ENCODE measurements at places on chromosomes 12 and 14.
A peak's percentile ranks its signal among the peaks of the same experiment; 100 is the strongest.

DNA sequence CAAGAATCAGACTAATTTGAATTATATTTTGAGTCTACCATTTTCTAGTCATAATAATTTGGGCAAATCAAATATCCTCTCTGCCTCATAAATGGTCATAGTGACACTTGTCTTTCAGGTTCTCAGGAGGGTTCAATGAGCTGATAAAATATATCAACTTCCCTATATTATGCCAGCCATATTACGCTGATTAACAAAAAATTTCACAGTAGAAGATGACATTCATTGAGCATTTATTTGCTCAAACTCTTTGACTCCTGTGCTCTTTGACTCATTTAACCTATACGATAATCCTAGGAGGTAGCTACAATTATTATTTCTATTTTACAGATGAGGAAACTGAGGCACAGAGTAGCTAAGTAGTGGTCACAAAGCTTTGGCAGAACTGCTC is 60.0 kb upstream of the CCDC91 start:
- no peak for DNase-seq

DNA sequence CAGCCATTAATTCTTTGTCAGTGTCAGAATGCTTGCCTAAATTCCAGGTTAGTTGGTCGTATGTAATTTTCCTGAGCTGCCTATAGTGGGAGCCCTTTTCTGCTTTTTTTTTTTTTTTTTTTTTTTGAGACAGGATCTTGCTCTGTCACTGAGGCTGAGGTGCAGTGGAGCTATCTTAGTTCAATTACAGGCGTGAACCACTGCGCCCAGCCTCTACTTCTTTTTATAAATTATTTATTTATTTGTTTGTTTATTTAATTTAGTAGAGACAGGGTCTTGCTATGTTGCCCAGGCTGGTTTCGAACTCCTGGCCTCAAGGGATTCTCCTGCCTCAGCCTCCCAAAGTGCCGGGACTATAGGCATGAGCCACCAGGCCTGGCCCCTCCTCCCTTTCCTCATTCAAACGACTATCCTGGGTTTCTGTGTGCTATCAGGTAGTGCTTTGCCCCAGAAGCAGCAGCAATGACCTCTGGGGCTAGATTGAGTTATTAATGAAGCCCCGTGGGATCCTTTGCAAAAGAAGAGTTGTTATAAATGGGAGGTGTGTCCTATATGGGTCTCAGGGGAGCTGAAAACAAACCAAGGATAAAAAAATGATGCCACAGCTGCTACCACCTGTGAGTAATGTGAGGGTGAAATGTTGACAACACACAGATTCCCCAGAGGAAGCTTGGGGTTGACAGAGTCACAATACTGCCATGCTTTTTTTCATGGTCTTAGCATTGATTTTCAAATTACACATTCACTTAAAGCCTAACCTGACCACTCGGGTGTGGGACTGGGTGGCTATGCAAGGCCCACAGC is 34.6 kb upstream of the NFKBIA start:
- DNase-seq, result peak; percentile 7

DNA sequence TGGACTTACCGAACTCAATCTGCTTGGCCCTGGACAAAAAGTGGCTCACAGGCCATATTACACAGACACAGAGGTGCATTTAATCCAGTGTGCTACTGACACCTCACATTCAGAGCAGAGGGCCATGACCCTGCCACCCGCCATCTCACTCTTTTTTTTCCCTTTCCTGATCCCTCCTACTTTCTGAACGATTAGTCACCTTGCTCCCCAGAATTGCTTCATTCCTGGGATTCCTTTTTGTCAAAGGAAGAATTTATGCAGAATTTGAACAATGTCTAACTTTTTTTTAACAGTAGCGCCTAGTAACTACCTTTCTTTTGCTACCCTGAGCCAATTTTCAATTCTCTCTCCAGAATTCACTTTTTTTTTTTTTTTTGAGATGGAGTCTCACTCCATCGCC is 4.6 kb downstream of the PKP2 start:
- no peak for DNase-seq

DNA sequence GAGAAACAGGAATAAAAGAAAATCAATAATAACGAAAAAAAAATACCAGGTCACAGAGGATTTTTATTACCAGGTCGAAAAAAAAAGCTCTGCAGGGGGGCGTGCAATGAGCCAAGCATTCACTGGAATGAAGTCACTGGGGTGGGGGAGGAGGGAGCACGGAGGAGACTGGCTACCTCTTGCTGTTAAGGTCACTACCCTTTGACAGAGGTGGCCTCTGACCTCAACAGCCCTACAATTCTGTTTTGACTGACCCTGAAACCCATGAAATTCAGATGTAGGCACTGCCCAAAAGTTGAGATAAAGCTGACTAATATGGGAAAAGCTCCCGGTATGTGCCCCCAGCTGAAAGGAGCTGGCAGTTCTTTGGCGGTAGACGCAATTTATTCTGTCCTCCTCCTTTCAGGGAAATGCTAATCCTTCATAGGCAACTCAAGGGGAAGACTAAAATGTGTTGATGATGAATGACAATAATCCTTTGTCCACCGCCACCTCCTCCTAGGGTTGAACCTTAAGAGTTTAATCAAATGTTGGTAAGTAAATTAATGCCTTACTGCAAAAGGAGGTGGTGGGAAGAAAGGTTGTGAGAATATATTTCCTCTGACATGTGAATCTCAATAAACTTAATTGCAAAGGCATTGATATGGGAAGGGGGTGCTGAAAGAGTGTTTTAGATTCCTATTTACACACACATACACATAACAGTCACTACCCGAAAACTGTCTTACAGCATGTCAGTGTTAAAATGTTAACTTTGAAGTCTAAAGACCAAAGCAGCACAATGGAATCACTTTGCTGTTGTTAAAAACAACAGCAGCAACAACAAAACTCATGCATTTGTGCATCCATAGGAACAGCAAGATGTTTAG is 6.3 kb upstream of the RIC8B start:
- DNase-seq, result no peak

DNA sequence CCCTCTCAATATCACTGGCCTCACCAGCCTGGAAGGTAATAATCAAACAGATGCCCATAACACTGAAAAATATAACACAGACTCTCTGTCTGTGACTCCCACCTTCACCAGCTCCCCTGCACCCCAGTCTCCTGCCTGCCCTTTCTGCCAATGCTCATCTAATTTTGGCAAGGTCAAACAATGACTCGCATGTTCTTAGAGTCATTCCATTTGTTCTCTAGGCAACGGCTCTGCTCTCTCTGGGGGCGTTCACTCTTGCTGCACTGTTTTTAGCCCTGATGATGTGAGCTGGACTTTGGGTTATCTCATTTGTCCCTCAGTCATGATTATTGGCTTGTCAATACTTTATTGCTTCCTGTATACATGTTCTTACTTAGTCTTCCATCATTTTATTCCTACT is 691.8 kb downstream of the FLRT2 start:
- no peak for DNase-seq

DNA sequence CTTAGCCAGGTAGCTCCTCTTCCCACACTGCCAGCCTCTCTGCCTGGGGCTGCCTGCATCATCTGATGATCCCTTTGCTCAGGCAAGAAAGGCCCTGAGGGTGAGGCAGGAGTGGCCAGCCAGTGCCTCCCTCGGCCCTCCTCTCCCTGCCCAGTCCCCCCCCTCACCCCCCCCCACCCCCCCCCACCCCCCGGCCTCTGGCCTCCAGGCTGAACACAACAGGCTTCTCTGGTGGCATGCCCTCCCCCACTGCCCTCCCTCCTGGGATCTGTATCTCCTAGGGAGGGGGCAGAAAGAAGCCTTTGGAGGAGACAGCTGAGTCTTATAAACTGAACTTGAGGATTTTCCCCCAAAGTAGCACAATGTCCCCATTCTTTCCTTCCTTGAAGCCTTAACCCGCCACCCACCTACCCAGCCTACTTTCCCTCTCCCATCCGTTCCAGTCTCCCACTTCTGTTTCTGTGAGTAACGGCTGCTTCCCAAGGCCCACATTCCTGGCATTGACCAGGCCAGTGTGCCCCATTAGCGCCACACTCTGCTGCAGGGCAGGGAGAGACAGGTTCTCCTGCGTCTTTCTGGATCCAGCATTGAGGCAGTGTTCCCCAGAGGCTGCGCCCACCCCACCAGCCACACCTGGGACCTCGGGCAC is 82.1 kb downstream of the B4GALNT3 start:
- no peak for DNase-seq

- peak; percentile 28 for DNase-seq
Observed at GRCh38 chr12:51590347-51591015, 552 bp upstream of the SCN8A start.

- DNase-seq, result peak; percentile 15
Observed at GRCh38 chr14:39988939-39989338, 556.7 kb upstream of the FBXO33 start.

DNA sequence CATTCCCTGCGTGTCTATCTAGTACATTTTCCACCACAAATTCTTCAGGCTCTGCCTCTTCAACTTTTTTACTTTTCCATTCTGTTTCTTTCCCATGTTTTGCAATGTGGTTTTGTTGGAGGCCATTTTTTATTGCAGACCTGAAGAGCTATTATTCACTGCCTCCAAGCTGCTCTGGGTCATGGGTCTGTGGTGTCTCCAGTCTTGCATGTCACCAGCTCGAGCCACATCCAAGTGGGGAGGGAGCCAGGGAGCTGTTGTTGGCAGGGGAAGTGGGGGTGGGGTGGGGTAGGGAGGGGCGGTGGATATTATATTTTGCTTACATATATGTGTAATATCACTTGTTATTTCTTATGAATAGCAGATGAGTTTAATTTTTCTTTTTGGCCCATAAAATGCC is 69.1 kb downstream of the VEZT start:
- no peak for DNase-seq

DNA sequence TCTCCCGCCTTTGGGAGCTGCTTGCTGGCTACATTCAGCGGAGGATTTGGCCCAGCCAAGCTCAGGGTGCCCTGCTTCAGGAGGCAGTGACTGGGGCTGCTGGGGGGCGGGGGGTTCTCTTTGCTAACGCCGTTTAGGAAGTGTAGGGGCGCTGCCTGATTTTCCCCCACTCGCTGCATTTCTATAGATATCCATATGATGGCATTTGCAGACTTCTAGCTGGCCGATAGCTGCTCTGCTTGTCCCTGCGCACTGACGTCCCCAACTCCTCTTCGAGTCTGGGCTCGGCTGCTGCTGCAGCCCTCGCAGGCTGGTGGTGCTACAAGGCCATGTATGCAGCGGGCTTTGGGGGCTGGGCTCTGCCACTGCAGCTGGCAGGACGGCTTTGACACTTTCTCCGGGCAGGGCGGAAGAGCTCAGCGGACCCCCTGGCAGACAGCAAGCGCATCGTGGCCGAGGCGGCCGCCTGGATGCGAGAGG is 3.1 kb downstream of the LRFN5 start:
- DNase-seq, result peak; percentile 62

- DNase-seq, result no peak
Observed at GRCh38 chr12:130744274-130744673, 28.2 kb upstream of the RIMBP2 start.

GRCh38 chr14:70595443-70596185 is 4.8 kb downstream of the MED6 start:
- DNase-seq, result no peak

GRCh38 chr12:65640489-65640901 is 183.8 kb upstream of the HMGA2 start:
- no peak for DNase-seq

GRCh38 chr12:128025589-128026245 is 241.3 kb upstream of the TMEM132C start:
- DNase-seq, result no peak

GRCh38 chr12:78338054-78338785 is 507.5 kb downstream of the NAV3 start:
- DNase-seq, result peak; percentile 41

GRCh38 chr14:23539248-23540140 is 12.1 kb downstream of the ZFHX2 start:
- no peak for DNase-seq

GRCh38 chr12:50720085-50720484 is 43.8 kb upstream of the ATF1 start:
- no peak for DNase-seq

- DNase-seq, result no peak
Observed at GRCh38 chr12:71949646-71950045, 11.0 kb downstream of the TPH2 start.

DNA sequence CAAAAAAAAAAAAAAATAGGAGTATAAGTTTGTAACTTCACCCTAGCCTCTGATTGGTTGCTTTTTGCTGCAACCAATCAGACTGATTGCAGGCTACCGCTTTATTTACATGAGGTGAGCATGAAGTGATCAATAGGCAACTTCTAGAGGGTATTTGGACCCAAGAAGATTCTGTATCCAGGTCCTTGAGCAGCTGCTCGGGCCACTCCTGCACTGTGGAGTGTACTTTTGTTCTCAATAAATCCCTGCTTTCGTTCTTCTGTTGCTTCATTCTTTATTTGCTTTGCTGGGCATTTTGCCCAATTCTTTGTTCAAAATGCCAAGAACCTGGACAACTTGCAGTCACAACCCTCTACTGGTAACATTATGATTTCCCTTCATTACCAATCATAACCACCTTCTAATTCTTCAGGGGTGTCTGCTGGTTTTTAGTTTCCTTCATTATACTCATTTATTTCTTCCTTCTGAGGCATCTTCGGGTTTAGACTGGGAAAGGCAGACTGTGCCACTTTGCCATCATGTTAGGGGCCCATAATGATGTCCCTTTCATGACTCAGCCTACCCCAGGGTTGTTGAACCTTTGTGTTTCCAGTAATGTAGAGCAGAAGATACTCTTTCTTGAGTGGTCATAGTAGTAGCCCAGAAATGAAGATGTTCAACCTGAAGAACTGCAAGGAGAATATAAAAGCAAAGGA is 43.4 kb upstream of the LIMA1 start:
- DNase-seq, result no peak

GRCh38 chr14:33237115-33237740 is 298.5 kb downstream of the NPAS3 start:
- DNase-seq, result no peak

GRCh38 chr12:14560904-14561574 is 6.6 kb downstream of the PLBD1 start:
- no peak for DNase-seq

DNA sequence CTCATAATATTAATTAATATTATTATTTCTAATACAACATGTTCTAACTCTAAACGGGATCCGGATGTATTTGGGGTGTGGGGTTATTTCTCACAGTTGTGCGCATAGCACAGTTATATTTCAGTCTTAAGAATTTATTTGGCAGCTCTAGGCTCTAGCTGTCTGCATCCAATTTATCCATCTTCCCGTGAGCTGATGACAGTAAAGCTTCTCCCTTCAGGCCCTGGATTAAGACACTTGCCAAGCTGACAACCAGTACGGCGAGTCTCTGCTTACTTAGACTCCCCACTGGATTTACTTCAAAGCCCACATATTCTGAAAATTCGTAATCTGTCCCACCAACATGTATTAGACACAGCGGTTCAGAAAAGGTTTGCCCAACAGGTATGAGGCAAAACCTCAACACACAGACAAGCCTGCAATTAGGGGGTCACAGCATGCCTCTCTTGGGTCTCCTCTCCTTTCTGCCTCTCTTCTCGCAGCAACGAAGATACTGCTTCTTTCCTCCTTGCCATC is 232.9 kb upstream of the TMTC1 start:
- no peak for DNase-seq

DNA sequence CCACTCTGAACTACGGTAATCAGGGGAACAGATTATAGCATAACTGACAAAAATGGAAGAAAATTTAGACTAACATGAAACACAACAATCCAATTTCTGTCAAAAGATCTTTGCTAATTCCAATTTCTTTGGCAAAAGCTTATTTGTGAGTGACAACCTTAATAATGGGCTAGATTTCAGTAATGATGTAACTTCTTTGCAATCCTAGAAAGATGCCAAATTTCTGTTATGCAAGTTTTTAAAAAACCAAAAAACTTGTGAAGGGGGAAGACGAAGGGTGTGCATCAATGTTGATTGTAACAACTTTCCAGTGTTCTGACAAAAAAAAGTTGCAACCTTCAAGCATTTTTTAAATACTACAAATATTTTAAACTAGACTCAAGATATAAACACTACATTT is 59.9 kb downstream of the DICER1 start:
- no peak for DNase-seq

GRCh38 chr12:16568873-16569272 is 37.1 kb downstream of the LMO3 start:
- DNase-seq, result no peak
